Activated CD4-positive, alpha-beta T cell treated with anti-CD3 and anti-CD28 coated beads, Interleukin-2, amount 10 ng/mL, durations not matched to agents 24 days and 14 days (primary cell): ENCODE measurements at places on chromosomes 1 and 21. TPM values are rescaled to one million over a fixed set of nuclear protein-coding genes. Genes with fewer than 3 reads are reported as not detected.

The HSF2BP gene
- 1.3 TPM in 2 replicates for total RNA-seq

DNA sequence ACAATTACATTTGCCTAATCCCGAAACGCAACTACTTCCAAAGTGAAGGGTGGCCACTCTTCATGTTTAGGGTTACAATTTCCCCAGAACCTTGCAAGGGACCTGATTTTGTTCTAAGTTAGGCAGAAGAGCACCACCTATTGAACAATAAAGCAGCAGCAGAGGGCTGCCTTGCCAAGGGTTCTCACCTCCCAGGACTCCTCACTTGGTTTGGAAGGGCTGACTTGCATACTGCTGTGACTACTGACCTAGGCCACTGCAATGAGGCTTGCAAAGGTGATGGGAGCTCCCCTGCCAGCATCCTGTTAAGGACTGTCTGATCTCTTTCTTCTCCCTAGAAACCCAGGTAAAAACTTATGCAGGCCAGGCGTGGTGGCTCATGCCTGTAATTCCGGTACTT, 14.2 kb downstream of the MTOR start:
- H3K36me3 ChIP-seq = peaks cover 43% of the 10 kb centered on the region
- no peak overlapping the region for H3K4me3 ChIP-seq
- no peak for DNase-seq
- H3K4me1 ChIP-seq = no peaks in the 10 kb centered on the region

The IQGAP3 gene
- total RNA-seq = 10.5 and 11.2 TPM in 2 replicates

- no peak overlapping the region for H3K27ac ChIP-seq
- H3K4me1 ChIP-seq = no peaks in the 10 kb centered on the region
- H3K36me3 ChIP-seq = no peaks in the 10 kb centered on the region
- no peaks in the 10 kb centered on the region for H3K27me3 ChIP-seq
These were observed 127.7 kb upstream of the AJAP1 start for GRCh38 chr1:4526747-4527146.

GRCh38 chr1:196577386-196577785, 30.9 kb downstream of the KCNT2 start:
- no peaks in the 10 kb centered on the region for H3K27me3 ChIP-seq
- H3K36me3 ChIP-seq = no peaks in the 10 kb centered on the region
- no peak overlapping the region for H3K27ac ChIP-seq
- DNase-seq = no peak

- no peak for DNase-seq
- no peaks in the 10 kb centered on the region for H3K27me3 ChIP-seq
- peak overlapping the region; percentile 45 for H3K27ac ChIP-seq
- H3K4me3 ChIP-seq = no peak overlapping the region
These were observed 49.0 kb downstream of the MRPL37 start for GRCh38 chr1:54248966-54249365.
